Activated naive CD4-positive, alpha-beta T cell (primary cell): ENCODE measurements at places on chromosomes 6 and 20.

- DNase-seq, result no peak
These were observed 153.3 kb downstream of the IBTK start for GRCh38 chr6:82094166-82094806.

DNA sequence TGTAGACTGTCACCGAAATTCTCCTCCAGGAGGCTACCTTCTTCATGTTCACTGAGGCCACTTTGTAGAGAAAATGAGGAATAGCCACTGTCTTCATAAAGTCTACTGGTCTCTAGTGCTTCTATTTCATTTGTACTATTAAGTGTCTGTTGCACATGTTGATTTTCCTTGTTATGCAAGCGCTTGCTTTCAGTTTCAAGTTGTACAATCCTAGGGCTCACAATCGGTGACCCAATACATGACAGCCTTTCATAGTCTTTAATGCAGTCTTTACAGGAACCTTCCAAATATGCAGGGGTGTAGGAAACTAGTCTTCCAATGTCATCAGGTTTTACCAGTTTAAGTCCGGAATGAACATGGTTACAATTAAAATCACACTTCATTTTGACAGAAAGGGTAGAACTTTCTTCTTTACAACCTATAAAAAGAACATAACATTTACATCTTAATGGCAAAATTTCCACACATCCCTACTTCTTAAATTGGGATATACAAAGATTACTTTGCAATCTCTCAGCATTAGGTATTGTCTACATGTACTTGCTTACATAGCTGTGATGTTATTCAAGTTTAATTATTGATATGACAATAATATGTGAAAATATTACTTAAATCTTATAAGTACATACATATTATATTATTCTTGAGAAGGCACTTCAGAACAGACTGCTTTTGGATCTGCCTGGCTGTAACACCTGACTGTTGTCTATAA lies 7.5 kb downstream of the FBXO5 start:
- no peak for DNase-seq

DNA sequence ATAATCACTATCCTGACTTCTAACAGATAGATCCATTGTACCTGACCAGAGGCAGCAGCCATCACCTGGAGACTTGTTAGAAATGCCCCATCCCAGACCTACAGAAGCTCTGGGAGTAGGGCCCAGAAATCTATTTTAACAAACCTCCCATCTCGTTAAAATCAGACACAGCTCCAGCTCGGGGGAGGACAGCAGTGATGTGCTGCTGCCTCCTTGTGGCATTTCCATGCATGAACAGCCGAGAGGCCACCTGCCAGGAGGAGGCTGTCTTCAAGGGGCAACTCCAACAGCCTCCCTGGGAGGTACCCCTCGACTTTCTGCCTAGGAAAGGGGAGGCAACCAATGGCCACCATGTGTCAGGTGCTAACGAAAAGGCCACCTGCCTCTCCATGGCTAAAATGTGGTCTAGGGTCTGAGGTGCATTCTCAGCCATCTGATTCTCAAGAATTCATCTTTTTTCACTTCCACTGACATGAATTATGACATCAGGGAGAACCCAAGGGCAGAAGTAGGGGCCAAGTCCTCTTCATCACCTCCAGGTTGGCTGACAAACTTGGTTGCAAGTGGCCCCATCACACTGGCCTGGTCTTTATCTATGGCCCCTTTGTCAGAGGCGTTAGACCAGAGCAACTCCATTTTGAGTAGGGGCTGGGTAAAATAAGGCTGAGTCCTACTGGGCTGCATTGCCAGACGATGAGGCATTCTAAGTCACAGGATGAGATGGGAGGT lies 12.2 kb upstream of the KCNK15 start:
- no peak for DNase-seq

DNA sequence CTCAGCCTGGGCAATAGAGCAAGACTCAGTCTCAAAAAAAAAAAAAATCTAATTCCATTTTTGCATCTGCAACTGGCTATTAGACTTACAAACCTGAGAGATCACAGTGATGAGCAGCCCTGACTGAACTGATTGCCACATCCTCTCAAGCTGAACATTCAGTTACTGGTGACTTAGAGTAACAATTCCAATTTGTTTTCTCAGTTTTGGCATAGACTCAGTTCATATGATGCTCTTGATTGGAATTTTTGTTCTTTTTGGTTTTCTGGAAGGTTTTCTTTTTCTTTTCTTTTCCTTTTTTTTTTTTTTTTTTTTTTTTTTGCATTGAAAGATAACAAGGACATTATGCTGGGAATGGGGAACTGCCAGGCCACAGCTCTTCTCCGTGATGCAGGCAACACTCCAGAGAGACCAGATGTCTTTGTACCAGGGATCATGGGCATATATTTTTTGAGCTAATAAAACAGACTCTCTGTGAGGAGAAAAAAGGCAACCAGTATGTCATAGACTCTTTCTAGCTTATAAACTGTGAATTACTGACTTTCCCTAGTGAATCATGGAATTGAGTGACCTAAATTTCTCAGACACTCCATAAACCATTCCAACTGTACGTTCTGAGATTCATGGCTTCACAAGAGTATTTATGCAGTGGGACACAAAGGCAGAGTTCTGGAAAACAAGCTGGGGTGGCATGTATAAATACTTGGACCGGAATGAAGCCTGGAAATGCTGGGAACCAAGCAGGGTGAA lies 86.0 kb upstream of the SLC2A12 start:
- DNase-seq, result no peak

- no peak for DNase-seq
These were observed 72.8 kb upstream of the CEP85L start for GRCh38 chr6:118724211-118724610.

DNA sequence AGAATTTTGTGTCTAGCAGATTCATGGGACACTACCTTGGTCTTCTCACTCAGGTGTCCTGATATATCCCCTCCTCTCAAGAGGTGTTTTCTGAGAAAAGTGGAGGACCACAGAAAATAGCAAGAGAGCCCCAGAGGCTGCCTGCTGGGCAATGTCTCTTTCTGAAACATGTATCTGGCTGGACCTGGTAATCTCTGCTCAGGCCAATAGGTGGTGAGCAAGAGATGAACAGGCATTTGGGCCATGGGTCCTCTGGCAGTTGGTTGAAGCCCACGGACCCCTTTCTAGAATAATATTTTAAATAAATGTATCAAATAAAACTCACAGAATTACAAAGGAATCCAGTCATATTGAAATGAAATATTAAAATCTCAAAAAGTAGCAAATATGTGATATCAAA lies 8.8 kb upstream of the THBD start:
- DNase-seq, result no peak

DNA sequence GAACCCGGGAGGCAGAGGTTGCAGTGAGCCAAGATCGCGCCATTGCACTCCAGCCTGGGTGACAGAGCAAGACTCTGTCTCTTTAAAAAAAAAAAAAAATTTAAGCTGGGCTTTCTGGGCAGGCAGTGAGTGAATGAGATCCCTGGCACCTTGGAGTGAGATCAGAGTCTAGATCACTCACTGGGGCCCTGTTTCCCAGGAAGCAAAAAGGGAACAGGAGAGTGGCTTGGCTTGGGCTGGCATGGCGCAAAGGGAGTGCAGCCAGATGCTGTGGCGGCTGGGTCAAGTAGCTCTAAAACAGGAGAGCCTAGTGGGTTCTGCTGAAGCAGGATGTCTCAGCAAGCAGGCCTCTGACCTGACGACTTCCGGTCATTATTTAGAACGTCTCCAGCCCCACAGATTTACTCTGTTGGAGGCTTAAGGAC lies 10.4 kb downstream of the PLCG1 start:
- DNase-seq, result no peak

GRCh38 chr6:56891754-56892153 lies 63.2 kb upstream of the BEND6 start:
- no peak for DNase-seq

GRCh38 chr20:46108435-46108841 lies 9.7 kb upstream of the CD40 start:
- no peak for DNase-seq

GRCh38 chr6:20652299-20653084 lies 118.2 kb downstream of the CDKAL1 start:
- DNase-seq, result no peak

DNA sequence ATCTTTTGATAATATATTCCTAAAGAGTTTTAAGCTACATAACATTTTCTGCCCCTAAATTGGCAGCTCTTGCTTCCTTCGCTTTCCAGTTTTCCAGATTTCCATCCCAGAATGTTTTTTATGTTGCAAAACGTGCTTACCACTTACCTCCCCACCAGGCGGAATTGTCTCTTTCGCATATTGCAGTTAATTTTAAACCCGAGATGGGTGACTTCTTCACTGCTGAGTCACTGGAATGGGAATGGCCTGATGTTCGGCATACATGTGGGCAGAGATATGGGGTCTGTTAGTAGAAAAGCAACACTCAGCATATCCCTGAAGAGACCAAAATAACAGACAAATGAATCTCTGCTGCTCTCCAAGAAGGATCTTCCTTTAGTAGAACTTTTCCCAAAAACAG lies 491.2 kb downstream of the PREX1 start:
- no peak for DNase-seq

DNA sequence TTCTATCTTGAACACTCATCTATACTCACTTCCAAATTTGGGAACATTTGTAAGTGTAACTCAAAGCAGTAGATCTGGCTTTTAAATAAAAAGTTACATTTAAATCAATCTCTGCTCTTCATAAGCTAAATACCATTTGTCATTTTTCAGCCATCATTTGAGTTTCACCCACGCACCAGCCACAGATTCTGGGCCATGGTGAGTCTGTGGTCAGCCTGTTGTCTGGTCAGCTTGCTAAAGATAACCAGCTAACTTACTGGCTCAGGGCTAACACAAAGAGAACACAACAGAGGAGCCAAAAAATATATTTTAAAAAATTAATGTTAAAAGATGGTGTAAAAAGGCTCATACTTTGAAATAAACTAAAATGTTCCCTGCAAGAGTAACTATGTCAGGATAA lies 181.3 kb downstream of the KIF6 start:
- no peak for DNase-seq

DNA sequence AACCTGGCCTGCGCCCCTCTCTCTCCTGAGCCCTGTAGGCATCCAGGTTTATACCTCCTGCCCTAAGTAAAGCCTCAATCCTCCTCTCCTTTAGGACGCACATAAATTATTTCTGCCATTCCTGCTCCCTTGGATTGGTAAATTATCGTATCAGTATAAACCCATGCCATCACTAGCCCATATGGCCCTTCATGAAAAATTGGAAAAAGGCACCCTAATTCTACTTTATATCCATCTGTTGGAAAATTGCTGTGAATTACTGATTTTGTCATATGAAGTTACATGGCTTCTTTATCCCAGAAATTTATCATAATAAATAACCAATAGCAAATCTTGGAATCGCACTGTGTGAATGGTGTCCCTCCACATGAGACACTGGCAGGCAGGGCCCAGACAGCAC lies 395.2 kb downstream of the PRKN start:
- no peak for DNase-seq

- DNase-seq, result no peak
These were observed 2.9 kb upstream of the HIVEP2 start for GRCh38 chr6:142947714-142948480.

DNA sequence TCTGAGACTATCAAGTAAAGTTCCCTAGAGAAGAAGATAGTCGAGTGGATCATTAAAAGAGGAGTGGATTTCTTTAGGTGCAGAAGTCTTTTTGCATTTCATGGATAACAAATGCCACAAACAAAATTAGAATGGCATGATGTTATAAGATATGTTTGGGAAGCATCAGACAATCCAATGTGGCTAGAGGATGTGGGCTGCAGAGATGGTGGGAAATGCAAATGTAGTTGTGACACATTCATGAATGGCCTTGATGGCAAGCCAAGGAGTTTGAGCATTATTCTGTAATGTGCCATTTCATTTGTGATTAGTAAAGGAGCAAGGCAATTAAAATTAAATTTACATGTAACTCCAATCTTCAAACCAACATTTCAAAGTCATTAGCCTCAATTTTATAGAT lies 211.9 kb downstream of the CENPW start:
- no peak for DNase-seq

DNA sequence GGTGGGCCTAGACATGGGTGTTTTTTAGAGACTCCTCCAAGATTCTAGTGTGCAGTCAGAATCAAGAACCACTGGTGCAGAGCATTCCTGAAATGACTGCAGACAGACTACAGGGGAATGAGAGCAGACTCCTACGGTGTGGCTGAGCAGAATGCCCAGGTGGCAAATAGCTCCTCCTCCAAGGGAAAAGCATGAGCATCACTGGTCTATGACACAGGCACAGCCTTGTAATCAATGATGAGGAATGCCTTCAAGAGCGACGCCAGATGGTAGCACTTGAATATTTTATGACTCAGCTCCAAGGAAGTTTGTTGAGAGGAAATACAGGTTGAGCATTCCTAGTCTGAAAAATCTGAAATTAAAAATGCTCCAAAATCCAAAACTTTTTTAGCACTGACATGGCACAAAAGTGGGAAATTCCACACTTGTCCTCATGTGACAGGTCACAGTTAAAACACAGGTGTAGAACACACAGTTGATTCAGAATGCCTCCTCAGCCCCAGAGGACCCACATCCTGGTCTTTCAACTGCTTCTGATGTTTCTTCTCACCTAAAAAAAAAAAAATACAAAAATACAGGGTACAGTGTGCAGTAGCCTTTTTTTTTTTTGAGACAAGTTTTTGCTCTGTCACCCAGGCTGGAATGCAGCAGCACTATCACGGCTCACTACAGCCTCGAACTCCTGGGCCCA lies 10.6 kb upstream of the FAM8A1 start:
- no peak for DNase-seq

GRCh38 chr20:47353239-47353691 lies 3.2 kb downstream of the ZMYND8 start:
- no peak for DNase-seq

DNA sequence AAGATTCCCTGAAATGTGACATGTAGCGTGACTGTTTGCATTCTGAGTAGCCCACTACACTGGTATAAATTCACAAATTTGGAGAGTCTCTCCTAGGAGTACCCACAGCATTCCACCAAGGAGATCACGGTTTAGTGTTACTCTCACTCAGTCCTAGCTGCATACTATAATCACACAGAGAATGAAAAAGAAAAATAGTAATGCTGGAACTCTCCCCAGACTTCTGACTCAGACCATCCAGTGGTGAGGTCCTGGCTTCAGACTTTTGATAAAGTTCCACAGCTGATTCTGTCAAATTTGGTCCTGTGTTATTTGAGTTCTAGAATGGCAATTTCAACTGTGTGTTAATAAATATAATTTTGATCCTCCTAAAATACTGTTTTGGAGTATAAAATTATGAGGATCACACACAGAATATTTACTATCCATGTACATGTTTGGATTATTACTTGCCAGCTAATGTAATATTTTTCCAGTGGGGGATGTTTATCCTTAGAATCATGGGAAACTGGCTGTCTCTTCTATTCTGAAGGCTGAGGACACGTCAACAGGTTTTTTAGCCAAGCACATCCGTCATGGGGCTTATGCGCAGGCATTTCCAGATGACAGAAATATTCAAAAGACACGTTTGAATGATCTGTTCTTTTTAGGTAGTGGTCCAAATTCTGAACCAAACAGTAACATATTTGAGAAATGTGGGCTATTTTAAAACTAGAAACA lies 5.1 kb upstream of the KIAA0408 start:
- no peak for DNase-seq

GRCh38 chr20:53258741-53259140 lies 286.6 kb downstream of the TSHZ2 start:
- no peak for DNase-seq

GRCh38 chr6:6595025-6595424 lies 6.5 kb downstream of the LY86 start:
- no peak for DNase-seq

GRCh38 chr6:28768187-28768913 lies 155.4 kb downstream of the TRIM27 start:
- DNase-seq, result no peak

GRCh38 chr6:112298021-112298745 lies 43.8 kb upstream of the LAMA4 start:
- no peak for DNase-seq
